ENCODE measurements at places on chromosomes 7 and 10.

GRCh38 chr7:112254156-112254555, 47.7 kb downstream of the ZNF277 start:
- DNase-seq, result no peak

DNA sequence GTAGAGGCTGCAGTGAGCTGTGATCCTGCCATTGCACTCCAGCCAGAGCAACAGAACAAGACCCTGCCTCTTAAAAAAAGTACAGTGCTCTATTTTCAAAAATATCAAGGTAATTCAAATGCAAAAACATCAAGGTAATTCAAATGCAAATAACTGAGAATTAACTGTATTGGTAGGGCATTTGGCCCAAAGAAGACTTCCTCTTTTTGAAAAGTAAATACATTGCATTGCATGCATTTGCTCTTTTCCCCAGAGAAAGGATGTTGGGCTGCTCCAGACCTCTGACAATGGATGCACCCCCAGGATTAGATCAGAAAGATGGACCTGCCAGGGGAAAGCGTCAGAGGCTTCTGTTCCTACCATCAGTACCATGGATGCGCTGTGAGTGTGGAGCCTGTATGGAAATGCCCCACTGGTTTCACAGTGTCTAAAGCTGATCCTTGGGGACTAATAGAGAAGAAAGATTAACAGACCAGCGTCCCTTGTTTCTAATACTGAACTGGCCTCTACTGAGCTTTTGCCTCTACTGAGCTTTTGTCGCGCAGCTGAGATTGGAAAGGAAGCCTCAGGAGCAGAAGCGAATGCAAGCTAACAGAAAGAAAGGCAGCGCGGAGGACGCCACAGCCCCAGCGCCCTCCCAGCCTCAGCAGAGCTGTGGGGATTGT, 93.5 kb upstream of the LYZL2 start:
- no peak for DNase-seq

DNA sequence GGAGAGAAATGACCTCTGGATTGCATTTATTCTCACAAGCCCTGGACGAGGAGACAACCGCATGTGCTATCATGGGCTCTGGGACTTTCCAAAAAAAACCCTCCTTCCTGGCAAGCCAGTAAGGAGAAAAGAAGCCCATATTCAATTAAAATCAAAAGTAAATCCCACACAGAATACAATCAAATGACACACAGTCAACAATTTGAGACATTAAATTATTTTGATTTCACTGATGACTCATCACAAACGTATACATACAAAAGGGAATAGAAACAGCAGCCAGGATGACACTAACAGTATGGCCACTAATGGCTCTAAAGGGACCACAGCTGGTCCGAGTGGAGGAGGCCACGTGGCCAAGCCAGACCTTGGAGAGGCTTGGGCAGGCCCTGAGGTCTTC, 24.9 kb downstream of the LRRC20 start:
- DNase-seq, result no peak

DNA sequence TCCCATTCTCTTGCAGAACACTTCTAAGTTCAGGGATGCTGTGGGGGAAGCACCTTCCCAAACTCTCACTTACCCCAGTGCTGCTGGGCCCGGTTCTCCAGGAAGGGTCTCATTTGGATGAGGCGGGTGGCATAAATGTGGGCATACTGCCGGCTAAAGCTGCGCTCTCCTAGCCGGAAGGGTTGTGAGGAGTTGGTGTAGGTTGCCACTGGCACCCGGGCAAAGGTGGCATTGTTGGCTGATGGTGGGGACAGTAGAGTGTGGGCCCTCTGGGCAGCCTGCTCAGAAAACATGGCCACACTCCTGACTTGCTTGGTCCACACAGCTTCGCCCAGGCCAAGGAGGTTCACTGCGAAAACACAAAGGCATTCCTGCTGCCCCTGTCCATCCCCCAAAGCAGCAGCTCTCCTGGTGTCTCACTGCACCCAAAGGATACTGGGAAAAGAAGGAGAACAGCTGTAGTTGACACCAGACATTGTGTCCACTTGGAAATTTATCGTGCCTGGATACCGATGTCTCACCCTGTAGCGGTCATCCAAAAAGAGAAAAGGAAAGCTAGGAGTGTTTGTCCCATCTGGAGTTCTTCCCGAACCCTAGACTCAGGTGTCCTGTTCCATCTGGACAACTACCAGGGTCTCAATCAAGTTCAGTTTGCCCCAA, 1.5 kb downstream of the POLD2 start:
- DNase-seq, result no peak

DNA sequence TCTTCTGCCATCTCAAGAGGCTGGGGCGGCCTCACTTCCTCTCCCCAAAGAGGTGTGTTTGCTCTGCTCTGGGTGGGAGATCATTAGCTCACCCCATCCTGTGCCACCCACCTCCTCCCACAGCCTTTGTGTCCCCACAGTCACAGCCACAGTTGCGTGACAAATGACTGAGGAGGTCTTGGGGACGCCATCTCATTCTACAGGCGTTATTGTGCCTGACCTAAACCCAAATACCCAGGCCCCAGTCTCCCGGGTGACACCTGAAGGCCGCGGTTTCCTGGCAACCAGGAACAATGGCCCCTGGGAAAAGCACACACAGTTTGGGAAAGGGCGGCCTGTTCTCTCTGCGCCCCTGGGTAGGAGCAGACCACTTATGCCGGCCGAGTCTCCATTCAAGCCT, 51.6 kb downstream of the SLIT1 start:
- DNase-seq, result no peak

GRCh38 chr10:82294874-82295378, 419.9 kb downstream of the NRG3 start:
- DNase-seq, result no peak

DNA sequence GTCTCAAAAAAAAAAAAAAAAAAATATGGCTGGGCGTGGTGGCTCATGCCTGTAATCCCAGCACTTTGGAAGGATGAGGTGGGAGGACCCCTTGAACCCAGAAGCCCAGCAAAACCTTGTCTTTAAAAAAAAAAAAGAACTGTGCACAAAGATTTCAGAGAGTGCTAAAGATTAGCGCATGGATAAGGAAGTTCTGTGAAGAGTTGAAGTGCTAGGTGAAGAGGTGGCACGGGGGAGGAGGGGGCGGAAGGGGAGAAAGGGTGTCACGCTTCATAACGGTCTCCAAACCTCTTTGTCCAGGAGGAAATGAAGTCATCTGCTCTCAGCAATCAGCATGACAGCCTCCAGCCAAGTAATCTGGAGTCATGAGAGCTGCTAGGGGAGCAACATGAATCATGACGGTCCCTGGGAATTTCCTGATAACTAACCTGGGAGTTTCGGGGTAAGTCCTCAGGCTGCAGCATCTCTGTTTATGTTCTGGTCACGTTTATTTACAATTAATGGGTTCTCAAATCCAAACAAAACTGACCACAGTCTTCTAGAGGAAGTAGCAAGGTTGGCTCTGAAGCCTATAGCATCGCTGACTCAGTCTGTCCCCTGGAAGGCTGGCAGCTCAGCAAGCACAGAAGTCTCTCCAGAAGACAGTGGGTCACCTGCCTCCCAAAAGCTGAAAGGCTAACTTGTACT, 1.9 kb upstream of the PLAU start:
- no peak for DNase-seq

- DNase-seq, result no peak
Measured at GRCh38 chr10:79125092-79125491, 56.3 kb downstream of the ZMIZ1 start.

- DNase-seq, result no peak
Measured at GRCh38 chr7:46165276-46165675, 244.2 kb upstream of the IGFBP3 start.

- DNase-seq, result no peak
Measured at GRCh38 chr10:77680811-77681210, 43.2 kb upstream of the KCNMA1 start.

GRCh38 chr10:64486901-64487300, 965.7 kb downstream of the REEP3 start:
- DNase-seq, result no peak

DNA sequence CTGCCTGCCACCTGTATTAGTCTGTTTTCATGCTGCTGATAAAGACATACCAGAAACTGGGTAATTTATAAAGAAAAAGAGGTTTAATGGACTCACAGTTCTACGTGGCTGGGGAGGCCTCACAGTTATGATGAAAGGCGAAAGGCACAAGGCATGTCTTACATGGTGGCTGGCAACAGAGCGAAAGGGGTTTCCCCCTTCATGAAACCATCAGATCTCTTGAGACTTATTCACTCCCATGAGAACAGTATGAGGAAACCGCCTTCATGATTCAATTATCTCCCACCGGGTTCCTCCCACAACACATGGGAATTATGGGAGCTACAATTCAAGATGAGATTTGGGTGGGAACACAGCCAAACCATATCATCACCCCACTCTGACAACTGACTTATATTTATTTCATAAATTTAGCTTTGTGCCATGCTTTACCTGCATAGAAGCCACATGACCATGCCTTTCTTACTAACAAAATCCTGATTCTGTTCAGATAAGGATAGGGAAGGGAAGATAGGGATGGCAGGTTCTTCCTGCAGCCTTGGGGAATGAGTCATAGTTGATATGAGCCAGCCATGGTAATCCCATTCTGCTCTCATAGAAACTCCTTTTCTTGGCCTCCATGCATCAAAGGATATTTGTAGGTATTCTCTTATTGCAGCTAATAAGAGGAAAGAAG, 191.3 kb upstream of the AGK start:
- no peak for DNase-seq

- no peak for DNase-seq
Measured at GRCh38 chr7:92723205-92723604, 113.2 kb downstream of the CDK6 start.

- DNase-seq, result no peak
Measured at GRCh38 chr7:50607524-50608125, 42.4 kb upstream of the DDC start.

GRCh38 chr10:23196915-23197314, 4.8 kb downstream of the PTF1A start:
- DNase-seq, result no peak

DNA sequence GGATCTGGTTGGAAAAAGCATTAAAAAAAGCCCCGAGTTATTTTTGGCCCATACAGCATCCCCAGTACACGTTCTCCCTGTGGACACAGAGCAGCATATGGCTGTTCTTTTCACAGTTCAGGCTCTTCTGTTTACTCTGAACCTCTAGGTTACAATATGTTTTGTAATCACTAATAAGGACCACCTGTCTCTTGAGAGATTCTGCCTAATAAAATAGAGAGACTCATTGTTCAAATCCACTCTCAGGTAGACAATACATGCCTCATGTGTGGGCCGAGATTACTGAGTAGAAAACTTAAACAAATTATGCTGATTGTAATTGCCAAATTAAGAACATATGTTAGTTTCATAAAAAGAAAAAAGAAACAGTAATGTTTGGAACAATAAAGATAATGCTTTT, 647.7 kb downstream of the GRM8 start:
- no peak for DNase-seq

- DNase-seq, result no peak
Measured at GRCh38 chr10:130193493-130194193, 57.5 kb downstream of the GLRX3 start.

- no peak for DNase-seq
Measured at GRCh38 chr7:99313204-99313573, 12.5 kb upstream of the ARPC1A start.

- DNase-seq, result no peak
Measured at GRCh38 chr10:47253030-47253637, 46.9 kb upstream of the GDF10 start.

DNA sequence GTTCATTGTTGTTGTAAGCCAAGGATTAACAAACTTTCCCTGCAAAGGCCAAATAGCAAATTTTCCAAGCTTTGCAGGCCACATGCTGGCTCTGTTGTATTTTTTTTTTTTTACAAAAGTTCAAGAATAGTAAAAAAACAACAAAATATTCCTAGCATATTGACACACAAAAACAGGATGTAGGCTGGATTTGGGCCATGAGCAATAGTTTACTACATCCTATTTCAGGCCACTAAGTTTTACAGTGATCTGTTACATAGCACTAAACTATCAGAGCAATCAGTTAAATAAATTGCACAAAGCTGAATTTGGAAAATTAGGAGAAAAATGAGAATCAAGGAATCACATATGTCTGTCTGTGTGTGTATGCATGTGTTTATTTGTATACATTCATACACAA, 491.8 kb upstream of the GHITM start:
- no peak for DNase-seq

- DNase-seq, result no peak
Measured at GRCh38 chr7:100567751-100568175, 5.9 kb downstream of the SAP25 start.

DNA sequence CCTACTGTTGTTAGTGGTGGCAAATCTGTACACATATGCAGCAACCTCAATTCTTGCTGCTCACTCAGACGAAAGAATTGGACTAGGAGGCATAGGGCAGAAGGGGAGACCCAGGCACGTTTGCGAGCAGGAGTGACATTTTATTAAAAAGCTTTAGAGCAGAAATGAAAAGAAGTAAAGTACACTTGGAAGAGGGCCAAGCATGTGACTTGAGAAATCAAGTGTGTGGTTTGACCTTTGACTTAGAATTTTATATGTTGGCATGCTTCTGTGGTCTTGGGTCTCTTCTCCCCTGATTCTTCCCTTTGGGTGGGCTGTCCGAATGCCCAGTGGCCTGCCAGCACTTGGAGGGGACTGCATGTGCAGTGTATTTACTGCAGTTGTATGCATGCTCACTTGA, 205.5 kb upstream of the SEMA3D start:
- DNase-seq, result no peak

- DNase-seq, result peak; percentile 2
Measured at GRCh38 chr7:1845536-1846311, 175.6 kb downstream of the ELFN1 start.

- DNase-seq, result no peak
Measured at GRCh38 chr7:40306596-40306995, 171.8 kb downstream of the SUGCT start.

GRCh38 chr7:69610374-69611084, 12.3 kb downstream of the AUTS2 start:
- no peak for DNase-seq

DNA sequence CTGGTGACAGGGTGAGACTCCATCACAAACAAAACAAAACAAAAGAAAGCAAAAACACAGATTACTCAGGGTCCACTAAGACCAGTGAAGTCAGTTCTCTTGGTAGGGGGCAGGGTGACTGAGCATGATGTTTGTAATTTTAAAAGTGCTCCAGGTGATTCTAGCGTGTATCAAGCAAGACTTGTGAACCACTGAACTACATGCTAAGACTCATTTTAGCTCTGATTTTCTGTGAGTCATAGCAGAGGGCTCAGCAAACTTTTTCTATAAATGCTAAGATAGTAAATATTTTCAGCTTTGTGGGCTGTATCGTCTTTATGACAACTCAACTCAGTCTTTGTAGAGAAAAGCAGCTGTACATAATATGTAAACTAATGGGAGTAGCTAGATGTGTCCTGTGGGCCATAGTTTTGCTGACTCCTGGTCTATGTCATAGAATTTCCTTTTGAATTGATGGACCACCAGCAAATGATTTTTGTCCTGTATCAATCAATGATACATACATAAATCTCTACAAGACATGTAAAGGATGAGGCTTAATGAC, 141.3 kb downstream of the CFTR start:
- no peak for DNase-seq

DNA sequence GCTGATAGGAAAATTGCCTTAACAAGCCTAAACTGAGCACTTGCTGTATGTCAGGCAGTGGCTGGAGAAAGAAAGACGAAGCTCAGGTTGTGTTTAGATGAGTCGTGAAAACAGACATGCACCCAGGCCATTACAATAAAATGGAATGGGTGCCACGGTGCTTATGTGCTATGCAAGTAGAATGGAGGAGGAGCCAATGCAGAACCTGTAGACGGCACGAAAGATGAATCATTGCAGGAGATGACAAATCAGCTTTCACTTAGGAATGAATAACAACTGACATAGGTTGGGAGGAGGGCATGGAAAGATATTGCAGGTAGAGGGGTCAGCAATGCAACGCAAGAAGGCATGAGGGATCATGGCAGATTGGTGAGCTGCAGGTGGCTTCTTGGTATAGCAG, 61.2 kb upstream of the ARHGAP21 start:
- no peak for DNase-seq
